ENCODE measurements at places on chromosomes 13 and 19. TPM values are rescaled to one million over a fixed set of nuclear protein-coding genes. Genes with fewer than 3 reads are reported as not detected.

- no peak for DNase-seq
These were observed 264.0 kb downstream of the ENOX1 start for GRCh38 chr13:43522788-43523187.

DNA sequence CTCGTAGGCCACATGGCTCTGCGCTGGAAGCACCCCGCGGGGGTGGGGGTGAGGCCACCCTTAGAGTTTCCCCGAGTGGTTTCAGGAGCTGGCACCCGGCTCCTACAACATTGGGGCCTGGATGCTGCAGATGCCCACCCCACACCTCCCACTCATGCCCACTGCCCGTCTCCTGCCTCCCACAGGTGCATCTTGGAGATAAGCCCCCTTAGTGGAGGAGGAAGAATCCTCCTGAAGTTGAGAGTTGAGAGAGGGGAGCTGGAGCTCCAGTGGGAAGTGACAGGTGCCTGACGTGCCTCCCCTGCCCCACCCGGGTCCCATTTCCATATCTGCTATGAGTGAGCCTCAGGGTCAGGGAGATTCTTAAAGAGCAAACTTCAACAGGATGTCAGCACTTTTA, 341.3 kb downstream of the TEX29 start:
- DNase-seq = no peak

Gene SBK3
- total RNA-seq = not detected

DNA sequence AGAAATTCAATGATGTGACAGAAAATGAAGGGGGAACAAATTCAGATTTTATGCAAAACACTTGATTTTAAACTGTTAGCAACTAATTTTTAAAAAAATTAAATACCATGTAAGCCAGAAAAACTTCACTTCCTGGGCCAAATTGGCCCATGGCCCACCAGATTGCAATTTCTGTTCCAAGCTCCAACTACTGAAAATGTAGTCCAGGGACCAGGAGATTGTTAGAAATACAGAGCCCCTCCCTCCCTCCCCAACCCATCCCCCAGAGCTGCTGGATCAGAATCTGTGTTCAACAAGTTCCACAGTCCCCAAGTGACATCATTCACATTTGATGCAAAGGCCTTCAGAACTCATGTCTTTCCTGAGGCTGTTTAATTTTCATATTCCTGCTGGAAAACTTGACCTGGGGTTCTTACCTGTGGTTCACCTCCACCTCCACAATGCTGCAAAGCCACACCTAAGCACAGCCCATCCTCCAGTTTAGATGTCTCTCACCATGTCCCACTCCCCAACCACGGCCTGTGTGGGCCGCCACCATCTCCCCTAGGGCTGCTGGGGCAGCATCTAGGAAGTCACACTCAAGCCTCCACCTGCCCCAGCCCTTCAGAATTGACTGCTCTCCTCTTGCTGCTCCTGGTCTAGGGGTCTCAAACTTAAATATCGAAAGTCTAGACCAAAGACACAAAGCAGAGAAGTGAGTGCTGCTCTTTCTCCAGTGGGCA, 482.0 kb downstream of the UQCRFS1 start:
- DNase-seq = no peak

GRCh38 chr13:30169442-30169841, 137.9 kb downstream of the KATNAL1 start:
- no peak for DNase-seq

Gene CYP2A7
- 0.10 TPM for total RNA-seq

Measured in spinal cord (tissue), 10 donors.